ENCODE measurements at places on chromosomes 2 and 18. TPM values are rescaled to one million over a fixed set of nuclear protein-coding genes. Genes with fewer than 3 reads are reported as not detected.

GRCh38 chr2:163801486-163801885, 65.7 kb upstream of the FIGN start:
- DNase-seq, result no peak

GRCh38 chr18:11688972-11689668, at the start of gene GNAL:
Gene GNAL, plus strand, starts transcription at chr18:11689264. Its CDS starts 300 bp downstream, at chr18:11689564.
- peak; percentile 84 for DNase-seq

- no peak for DNase-seq
Measured at GRCh38 chr18:24306201-24306600, 91.4 kb downstream of the OSBPL1A start.

Gene SCG2
- total RNA-seq, result 0.97 TPM

Gene FAM228A
- 0.35 TPM for total RNA-seq

Gene KIAA2012
- not detected for total RNA-seq

Data from cardiac septum (tissue), 1 donor.